Fibroblast of skin of abdomen (primary cell): ENCODE measurements at places on chromosomes 6 and 20.

- DNase-seq, result no peak
Observed at GRCh38 chr6:2439082-2439481, 193.7 kb upstream of the GMDS start.

GRCh38 chr6:152404086-152404857, 232.9 kb downstream of the SYNE1 start:
- DNase-seq, result no peak

DNA sequence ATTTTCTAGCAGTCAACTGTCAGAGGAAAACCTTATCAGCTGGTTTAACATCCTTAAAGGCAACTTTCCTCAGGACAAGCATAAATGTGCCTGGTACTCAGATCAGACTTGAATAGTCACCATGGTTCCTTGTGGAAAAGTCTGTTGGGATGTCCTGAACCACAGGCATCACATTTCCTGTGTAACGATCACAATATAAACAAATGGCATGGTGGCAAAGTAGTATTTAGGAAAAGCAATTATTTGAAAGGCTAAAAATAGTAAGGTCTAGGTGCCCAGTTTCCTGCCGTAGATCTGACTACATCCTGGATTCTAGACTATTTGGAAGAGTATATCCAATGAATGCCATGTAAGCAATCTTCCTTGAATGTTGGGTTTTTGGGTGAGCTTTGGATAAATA, 271.9 kb upstream of the AGPAT4 start:
- no peak for DNase-seq

- no peak for DNase-seq
Observed at GRCh38 chr20:62103508-62104233, 18.6 kb upstream of the LSM14B start.

DNA sequence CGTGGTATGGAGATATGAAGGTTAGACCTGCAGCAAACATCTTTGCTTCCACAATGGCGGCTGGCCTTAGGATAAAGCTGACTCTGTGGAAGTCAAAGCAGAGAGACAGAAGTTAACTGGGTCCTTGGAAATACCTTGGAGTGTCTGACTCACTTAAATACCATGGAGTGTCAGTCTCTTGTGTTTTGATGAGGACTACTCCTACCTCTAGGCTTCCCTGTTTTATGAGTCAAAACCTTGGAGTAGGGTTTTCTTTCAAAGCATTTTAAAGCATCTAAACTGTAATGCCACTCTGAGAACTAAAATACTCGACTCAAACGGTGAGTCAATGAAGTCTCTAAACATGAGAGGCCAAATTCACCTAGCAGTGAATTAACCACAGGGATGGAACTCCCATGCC, 329.1 kb downstream of the SAMD5 start:
- no peak for DNase-seq

DNA sequence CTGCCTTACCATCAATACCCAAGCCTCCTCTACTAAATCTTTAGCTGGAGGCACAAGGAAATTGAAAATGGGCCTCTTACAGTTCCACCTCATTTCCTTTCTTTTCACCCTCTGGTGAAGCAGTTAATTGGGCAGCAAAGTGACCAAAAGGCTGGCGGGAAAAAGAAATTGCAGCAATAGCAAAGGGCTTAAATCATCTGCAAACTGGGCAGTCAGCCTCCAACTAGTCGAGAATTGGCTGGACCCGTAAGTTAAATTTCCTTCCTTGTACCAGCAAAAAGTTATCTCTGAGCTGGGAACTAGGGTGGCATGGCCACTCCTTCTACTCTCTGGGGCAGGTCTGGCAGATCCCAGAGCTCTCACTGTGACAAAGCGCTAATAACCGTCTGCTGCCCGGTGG, 33.5 kb downstream of the GHRH start:
- no peak for DNase-seq

DNA sequence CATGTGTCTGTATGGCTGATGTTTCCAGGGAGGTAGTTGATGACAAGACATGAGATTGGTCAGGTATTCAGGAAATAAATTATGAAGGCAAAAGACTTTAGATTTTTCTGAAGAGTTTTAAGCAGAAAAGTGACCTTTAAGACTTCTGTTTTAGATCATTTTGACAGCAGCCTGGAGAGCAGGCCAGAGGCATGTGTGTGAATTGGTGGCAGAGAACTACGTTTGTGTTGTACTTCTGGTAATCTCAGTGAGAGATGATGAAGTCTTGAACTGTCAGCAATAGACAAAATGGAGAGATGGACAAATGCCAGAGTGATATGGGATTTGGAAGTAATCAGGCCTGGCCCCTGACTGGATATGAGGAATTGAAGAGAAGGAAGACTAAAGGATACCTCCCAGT, 30.8 kb downstream of the FARS2 start:
- DNase-seq, result no peak
